ENCODE measurements at places on chromosomes 4 and X.

DNA sequence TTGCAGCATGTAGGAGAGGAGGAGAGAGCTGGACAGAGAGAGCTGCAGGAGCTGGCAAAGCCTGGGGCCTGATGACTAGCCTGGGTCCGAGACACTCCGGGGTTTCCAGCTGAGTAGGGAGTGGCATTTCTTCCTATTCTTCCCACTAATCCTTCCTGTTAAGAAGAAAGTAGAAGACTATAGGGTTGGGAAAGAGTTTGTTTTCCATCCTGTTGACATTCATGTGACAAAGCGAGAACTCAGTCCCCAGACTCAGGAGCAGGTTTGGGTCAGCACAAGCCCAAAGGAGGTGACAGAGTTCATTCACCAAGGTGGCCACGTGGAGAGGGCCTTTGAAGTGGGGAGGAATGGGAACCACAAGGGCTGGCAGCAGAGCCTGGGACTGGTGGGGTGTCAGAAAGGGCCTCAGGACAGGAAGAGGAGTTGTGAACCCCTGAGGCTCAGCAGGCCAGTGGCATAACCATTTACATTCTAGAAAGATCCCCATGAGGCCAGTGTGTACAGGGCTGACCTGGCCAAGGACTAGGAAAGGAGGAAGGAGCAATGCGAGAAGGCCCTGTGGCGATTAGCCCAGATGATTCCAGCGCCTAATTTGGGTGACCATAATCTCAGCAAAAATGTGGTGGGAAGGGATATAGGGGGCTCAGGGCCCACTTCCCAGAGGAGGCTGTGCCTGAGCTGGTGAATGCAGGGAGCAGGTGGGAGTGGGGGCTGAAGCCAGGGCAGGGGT, 3.3 kb upstream of the HAUS3 start:
- DNase-seq: no peak

- DNase-seq: no peak
These were observed 63.5 kb upstream of the WDR17 start for GRCh38 chr4:176002007-176002613.

DNA sequence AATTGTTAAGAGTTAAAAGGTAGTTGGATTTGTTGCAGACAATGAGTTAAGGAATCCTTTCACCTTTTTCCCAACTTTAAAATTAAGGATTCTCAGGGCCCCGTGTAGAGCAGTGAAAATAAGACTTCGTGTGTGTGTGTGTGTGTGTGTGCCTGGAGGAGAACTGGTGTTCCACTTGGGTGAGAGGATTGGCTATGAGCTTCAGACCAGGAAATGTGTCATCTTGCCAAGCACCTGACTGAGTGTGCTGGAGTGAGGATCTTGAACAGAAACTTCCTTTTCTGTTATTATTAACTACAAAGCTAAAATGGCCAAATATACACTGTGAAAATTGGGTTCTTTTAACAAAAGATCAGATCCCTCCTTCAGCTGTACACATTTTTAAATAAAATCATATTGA, 113.1 kb upstream of the VCX2 start:
- no peak for DNase-seq

DNA sequence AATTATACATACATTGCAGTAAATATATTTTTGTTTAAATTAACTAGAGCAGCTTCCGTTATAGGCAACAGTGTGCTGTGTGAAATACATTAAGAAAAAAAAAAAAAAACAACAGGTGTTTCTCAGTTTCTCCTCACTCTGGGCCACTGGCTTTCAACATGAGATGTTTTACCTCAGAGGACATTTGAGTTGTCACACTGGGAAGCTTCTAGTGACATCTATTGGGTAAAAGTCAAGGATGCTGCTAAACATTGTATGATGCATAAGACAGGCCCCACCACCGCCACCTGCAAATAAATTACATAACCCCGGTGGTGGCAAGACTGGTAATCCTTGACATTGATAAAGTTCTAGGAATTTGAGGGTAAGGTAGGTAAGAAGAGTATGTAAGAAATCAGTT, 1512.2 kb downstream of the C4orf33 start:
- DNase-seq: no peak

DNA sequence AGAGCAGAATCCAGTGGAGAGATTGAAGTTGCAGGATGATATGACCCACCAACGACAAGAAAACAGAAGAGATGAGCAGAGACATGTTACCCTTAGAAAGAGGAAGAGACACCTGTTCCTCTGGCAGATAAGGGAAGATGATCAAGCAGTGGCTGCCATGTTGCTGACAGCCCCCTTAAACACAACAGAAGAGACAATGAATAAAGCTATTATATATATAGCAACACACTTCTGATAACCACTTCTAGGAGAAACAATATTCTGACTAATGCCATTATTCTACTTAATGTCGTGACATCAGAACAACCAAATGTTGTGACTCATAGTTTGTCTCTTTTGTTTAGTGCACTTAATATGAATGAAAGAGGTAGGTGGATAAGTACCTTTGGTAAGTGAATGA, 44.9 kb downstream of the SH3RF1 start:
- DNase-seq: no peak

DNA sequence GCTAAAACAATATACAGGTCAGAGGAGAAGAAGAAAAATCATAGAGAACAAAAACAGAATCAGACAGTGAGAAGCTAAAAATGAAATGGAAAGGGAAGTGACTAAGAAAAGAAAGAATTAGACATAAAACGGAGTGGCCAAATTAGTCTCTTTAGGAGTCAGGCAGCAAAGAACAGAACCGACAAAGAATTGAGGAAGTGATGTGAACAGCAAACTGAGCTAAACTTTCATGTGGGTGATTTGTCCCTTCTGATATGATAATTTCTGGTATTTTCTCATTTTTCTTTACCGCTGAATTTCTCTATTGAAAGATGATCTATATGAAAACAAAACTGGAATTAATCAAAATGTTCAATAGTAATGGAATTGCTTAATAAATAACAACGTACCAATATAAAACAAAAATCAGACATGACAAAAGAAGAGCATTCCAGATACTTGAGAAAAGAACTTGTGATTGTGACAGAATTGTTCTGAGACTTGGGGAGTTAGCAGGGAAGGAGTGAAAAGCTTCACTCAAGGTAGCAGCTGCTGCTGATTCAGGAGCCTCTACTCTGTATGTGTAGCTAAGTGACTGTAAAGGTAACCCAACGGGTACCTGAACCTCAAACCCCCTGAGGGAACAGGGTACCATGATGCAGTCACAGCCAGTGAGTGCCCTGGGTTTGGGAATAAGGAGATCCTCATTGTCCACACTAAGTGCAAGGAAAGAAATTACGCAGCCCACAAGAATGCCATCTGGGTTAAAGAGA, 8.8 kb downstream of the TAPT1 start:
- DNase-seq: peak; percentile 42

GRCh38 chr4:94377294-94377693, 34.7 kb upstream of the HPGDS start:
- DNase-seq: no peak

GRCh38 chr4:128770807-128771206, 38.7 kb upstream of the JADE1 start:
- peak; percentile 10 for DNase-seq

DNA sequence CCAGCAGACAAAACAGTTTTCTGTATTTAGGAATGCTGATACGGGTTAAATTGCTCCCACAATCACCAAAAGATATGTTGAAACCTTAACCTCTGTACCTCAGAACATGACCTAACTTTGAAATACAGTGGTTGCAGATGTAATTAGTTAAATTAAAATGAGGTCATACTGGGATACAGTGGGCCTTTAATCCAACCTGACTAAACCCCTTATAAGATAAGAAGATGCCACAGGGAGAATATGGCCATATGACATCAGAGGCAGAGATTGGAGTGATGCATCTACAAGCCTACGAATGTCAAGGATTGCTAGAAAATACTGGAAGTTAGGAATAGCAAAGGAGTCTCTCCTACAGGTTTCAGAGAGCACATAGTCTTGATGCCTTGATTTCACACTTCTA, 32.1 kb upstream of the PARM1 start:
- DNase-seq: no peak

GRCh38 chr4:21858971-21859370, 89.6 kb downstream of the KCNIP4 start:
- DNase-seq: no peak

- no peak for DNase-seq
These were observed 48.4 kb downstream of the KCNIP4 start for GRCh38 chr4:21900211-21900610.

GRCh38 chr4:137452799-137453198, 79.5 kb downstream of the PCDH18 start:
- peak; percentile 32 for DNase-seq

- DNase-seq: no peak
These were observed 50.5 kb downstream of the F9 start for GRCh38 chrX:139581068-139581467.

DNA sequence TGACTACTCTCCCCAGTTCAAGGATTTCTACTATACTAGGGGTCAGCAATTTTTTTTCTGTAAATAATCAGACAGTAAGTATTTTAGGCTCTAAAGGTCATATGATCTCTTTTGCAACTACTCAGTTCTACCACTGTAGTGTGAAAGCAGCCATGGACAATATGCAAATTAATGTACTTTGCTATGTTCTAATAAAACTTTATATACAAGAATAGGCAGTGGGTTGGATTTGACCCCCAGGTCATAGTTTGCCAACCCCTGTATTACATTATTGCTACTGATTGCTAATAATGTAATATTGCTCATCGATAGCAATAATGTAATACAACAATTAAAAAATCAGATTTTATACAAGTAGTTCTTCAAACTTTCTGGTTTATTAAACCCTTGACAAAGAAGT, 59.2 kb upstream of the GPR34 start:
- DNase-seq: no peak

DNA sequence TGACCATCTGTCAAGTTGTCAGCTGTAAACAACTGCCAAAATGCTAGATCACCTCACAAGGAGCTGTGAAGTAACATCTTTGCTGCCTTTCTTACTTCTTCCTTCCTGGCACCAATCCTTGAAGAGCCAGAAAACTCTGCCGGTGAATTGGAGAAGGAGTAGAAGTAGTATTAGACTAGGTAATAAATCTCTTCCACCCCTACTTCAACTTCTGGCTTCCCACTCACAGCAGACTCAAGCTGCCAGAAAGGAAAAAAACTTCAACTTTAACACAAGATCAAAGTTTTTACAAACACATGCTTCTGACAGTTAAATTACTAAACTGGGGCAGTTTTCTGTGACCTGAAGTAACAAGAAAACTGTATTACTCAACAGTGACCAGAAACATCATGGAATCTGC, 164.7 kb upstream of the SLC7A11 start:
- DNase-seq: no peak

DNA sequence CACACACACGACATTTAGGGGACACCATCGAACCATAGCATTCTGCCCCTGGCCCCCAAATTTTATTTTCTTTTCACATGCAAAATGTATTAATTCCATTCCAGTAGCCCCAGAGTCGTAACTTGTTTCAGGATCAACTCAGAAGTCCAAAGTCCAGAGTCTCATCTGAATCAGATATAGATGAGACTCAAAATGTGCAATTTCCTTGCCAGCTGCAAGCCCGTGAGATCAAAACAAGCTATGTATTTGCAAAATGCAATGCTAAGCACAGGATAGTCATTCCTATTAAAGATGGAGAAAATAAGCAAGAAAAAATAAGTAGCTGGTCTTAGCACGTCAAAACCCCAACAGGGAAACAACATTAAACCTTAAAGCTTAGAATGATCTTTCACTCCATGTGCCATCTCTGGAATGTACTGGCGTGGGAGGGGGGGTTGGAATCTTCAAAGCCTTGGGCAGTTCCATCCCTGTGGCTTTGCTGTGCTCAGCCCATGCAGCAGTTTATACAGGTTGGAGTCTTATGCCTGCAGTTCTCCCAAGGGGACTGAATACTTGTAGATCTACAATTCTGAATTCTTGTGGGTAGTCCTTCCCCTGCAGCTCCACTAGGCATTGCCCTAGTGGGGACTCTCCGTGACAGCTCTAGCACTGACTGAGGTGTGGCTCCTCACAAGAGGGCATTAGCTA, 47.7 kb upstream of the SYTL5 start:
- DNase-seq: no peak

GRCh38 chr4:26150948-26151347, 169.9 kb upstream of the RBPJ start:
- DNase-seq: no peak

DNA sequence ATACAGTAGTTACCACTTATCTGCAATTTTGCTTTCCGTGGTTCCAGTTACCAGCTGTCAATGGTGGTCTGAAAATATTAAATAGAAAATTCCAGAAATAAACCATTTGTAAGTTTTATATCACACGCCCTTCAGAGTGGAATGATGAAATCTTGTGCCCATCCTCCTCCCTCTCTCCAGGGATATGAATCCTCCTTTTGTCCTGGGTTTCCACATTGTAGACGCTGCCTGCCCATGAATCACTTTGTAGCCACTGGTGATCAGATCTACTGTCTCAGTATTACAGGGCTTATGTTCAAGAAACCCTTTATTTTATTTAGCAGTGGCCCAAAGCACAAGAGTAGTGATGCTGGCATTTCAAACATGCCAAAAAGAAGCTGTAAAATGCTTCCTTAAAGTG, 198.6 kb downstream of the KCNIP4 start:
- DNase-seq: no peak

Measured in activated CD4-positive, alpha-beta T cell treated with anti-CD3 and anti-CD28 coated beads, Interleukin-2, amount 50 U/mL, for 16 hours (primary cell).